ENCODE measurements at places on chromosomes 7 and 10.

DNA sequence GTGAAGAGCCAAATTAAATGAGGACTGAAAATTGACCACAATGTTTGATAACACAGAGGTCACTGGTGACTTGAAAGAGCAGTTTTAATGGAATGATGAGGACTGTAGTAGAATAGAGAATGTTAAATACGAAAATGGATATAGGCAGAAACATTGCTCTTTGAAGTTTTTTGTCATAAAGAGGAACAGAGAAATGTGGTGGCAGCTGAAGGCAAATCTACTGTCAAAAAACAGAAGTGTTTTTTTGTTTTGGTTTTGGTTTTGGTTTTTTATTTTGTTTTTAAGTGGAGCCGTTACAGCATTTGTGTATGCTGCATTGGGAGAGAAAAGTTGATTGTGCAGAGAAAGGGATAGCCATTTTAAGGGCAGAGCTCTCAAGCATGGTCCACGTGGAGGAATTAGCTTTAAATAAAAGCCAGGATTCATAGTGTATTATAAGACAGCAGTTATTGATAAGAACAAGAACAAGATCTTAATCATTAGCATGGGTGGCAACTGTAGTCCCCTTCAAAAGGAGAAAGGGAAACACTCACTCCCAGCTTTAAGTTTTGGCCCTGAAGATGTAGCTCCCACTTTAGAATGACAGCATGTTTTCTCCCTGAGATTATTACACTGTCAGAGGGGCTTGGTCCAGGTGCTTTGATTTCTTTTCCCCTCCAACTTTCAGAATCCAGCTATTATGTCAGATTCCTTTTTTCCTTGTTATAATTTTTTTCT lies 156.7 kb upstream of the BET1 start:
- no peak for DNase-seq

GRCh38 chr7:143511593-143512047 lies 33.9 kb downstream of the TAS2R41 start:
- no peak for DNase-seq

- DNase-seq = no peak
Observed at GRCh38 chr10:14487488-14487883, 156.8 kb upstream of the FRMD4A start.

GRCh38 chr7:149869291-149869650 lies 4.5 kb upstream of the ATP6V0E2 start:
- DNase-seq = no peak

- DNase-seq = no peak
Observed at GRCh38 chr7:65796205-65796604, 76.7 kb upstream of the VKORC1L1 start.

DNA sequence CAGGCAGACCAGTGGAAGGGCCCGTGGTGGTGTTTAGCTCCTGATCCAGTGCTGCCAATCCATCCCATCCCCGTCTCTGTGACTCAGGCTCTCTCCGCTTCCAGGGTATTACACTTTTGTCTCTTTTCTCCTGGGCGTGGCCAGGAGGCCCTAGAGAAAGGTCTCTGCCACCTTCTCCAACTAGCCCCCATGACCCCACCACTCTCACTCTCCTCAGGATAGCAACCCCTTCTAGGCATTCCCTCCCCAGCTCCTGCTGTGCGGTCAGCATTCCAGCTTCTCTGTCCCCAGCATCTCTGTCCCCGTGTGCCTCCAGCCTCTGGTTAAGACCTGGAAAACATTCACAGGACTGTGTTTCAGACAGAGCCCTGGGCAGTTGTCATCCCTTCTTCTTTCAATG lies 36.2 kb upstream of the R3HCC1L start:
- no peak for DNase-seq

GRCh38 chr7:83821866-83822265 lies 172.9 kb upstream of the SEMA3E start:
- no peak for DNase-seq

DNA sequence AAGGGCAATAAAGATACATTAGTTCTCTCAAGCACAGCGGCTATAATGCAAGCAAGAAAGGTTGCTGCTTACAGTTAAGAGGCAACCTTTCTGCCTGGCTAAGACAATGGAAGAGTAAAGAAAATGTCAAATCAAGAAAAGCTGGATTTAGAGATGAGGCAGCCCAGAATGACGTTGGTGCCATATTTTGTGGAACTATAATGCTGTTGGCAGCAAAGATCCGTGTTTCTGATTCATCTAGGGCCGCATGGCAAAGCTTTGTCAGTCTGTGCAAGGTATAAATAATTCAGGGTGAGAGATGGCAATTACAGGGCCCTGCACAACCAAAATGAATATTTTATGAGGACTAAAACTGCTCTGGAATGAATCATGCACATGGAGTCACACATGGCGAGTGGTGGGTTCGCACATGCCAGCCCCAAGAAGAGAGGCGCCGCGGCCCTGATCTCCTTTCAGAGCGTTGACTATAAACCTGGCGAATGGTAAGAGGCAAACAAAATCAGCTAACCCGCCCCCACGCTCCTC lies 76.6 kb downstream of the EBF3 start:
- DNase-seq = no peak
